ENCODE measurements at places on chromosomes 13 and 19. TPM values are rescaled to one million over a fixed set of nuclear protein-coding genes. Genes with fewer than 3 reads are reported as not detected.

The UBE2L5 gene
- total RNA-seq = 0.59 TPM

The MYPOP gene
- 2.1 TPM for total RNA-seq

The PSG2 gene
- not detected for total RNA-seq

The LRG1 gene
- not detected for total RNA-seq

The MOB3A gene
- total RNA-seq = 34.0 TPM

The CYSLTR2 gene
- total RNA-seq = under 0.01 TPM

The FCER2 gene
- not detected for total RNA-seq

The DPY19L3 gene
- 31.8 TPM for total RNA-seq

The SHFL gene
- 22.4 TPM for total RNA-seq

The FGF21 gene
- not detected for total RNA-seq

The SULT2A1 gene
- not detected for total RNA-seq

The DOCK6 gene
- total RNA-seq = 183 TPM

The ZNF829 gene
- 4.0 TPM for total RNA-seq

The SYNGR4 gene
- not detected for total RNA-seq

The TNFRSF19 gene
- 77.5 TPM for total RNA-seq

The SHISA7 gene
- total RNA-seq = not detected

The SUGP1 gene
- 31.2 TPM for total RNA-seq

The PCDH17 gene
- under 0.01 TPM for total RNA-seq

The ISOC2 gene
- 55.4 TPM for total RNA-seq

The CGB5 gene
- not detected for total RNA-seq

The LYPD5 gene
- total RNA-seq = 0.29 TPM

The KL gene
- total RNA-seq = not detected

The ADAMTS10 gene
- 49.6 TPM for total RNA-seq

The C19orf81 gene
- not detected for total RNA-seq

The PSG4 gene
- under 0.01 TPM for total RNA-seq

The ZNF492 gene
- total RNA-seq = 0.36 TPM

The F2RL3 gene
- total RNA-seq = under 0.01 TPM

The KCNC3 gene
- total RNA-seq = not detected

The ZGLP1 gene
- 0.59 TPM for total RNA-seq

The SIGLECL1 gene
- not detected for total RNA-seq

The KIR2DL3 gene
- total RNA-seq = not detected

The ATP7B gene
- total RNA-seq = 4.0 TPM

The PLIN5 gene
- total RNA-seq = not detected

The ACER1 gene
- total RNA-seq = not detected

The SGCG gene
- total RNA-seq = not detected

The ZNF575 gene
- 0.29 TPM for total RNA-seq

The HCN2 gene
- 1.2 TPM for total RNA-seq

The MARCHF2 gene
- total RNA-seq = 69.8 TPM

The CABP5 gene
- total RNA-seq = not detected

The OR7D2 gene
- not detected for total RNA-seq

The TMEM272 gene
- total RNA-seq = not detected

The ZNF14 gene
- total RNA-seq = 7.4 TPM

The ZNF100 gene
- total RNA-seq = 1.8 TPM

The ZNF626 gene
- total RNA-seq = 19.9 TPM

The RXFP2 gene
- not detected for total RNA-seq

The DAND5 gene
- total RNA-seq = not detected

The CYP2A6 gene
- not detected for total RNA-seq

The DCT gene
- under 0.01 TPM for total RNA-seq

The PROZ gene
- not detected for total RNA-seq

The ZNF284 gene
- total RNA-seq = 3.8 TPM

The ZNF610 gene
- total RNA-seq = 2.9 TPM

The RUBCNL gene
- 6.5 TPM for total RNA-seq

The ZNF580 gene
- 8.3 TPM for total RNA-seq

The ATP8A2 gene
- 0.72 TPM for total RNA-seq

The CLDND2 gene
- total RNA-seq = not detected

The PIAS4 gene
- total RNA-seq = 21.4 TPM

The CAB39L gene
- 15.6 TPM for total RNA-seq

The ZNF93 gene
- total RNA-seq = 5.1 TPM

The PGLYRP1 gene
- total RNA-seq = not detected

All from osteoblast (primary cell).